ENCODE measurements at places on chromosomes 1 and 21.

DNA sequence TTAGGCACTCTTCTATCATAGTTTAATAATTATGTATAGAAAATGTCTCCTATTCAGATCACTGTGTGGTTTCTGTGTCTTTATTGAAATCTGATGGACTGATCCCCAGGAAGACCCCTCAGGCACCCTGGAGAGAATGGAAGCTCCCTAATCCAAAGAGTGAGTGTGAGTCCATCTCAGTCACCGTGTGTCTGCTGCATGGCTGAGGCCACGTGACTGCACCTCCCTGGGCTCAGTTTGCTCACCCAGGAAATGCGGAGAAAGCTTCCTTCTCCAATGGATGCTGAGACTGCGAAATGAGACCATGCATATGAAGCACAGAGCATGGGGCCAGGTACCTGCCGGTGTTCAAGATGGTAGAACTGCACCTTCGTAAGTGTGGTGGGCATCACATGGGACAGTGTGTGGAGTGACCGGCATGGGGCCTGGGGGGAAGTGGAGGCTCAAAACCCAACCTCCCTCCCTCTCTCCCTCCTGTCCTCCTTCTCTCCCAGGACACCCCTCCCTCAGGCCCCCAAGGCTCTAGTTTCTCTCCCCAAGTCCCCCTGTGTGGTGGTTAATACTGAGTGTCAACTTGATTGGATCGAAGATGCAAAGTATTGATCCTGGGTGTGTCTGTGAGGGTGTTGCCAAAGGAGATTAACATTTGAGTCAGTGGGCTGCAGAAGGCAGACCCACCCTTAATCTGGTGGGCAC lies 557.5 kb downstream of the PTPRU start:
- DNase-seq = no peak

DNA sequence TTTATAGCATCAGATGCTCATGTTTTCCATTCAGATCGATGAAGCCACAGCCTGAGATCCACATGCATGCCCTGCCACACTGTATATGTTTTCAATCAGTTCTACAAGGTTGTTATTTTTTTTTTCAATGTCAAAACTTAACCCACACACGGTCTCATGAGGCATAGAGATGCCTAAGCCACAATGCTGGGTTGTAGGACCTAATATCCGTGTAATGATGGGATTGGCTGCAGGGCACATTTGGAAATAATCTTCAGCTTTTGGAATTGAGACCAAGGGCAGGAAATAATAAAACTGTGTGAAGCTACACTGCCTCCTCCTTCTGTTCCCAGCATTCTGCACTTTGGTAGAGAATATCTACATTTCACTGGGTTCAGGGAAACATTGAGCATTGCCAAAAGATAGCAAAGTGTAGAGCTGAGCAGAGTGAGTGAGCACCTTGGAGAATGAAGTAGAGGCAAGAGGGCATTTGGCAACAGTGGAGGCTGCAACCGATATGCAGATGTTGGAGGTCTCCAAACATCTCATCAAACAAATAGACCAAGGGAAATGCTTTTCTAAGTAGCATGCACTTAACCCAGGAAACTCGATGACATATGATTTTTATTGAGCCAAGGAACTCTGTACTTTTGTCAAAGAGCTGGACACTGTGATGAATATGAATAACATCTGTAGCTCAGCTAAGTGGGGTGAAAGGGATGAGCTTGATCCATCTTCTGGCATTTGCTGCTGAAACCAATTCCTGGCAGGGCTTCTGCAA lies 176.7 kb downstream of the LYPLAL1 start:
- no peak for DNase-seq

DNA sequence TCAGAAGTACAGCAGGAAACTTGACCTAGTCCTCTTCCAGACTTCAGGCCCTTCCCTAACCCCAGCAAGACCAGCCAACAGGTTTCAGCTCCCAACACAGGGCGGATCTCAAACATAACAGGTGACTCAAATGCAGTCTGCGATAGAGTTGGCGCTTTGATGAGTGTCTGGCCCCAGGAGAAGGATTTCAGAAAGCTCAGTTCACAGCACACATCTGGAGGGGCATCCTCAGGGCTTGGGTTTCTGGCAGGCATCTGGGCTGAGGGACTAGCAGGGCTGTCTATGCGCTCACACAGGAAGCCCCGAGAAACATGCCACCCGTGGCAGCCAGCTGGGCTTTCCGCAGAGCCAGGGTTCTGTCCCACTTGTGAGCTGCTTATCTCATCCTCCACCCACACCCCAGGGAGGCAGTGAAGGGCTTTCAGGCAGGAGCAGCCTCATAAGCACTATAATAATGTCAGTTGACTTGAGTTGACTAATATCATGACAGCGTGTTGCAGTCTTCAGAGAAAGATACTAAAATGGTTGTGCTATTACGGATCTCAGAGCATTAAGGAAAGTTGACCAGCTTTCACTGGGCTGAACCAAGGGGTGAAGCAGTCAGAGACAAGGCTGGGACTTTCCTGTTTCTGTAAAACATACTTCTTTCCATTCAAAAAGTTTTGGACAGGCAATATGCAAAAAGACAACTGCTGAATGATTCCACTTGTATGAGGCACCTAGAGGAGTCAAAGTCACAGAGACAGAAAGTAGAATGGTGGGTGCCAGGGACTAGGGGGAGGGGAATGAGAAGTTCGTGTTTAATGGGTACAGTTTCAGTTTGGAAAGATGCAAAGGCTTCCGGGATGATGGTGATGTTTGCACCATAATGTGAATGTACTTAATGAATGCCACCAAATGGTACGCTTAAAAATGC lies 233.0 kb upstream of the IRF2BP2 start:
- no peak for DNase-seq

DNA sequence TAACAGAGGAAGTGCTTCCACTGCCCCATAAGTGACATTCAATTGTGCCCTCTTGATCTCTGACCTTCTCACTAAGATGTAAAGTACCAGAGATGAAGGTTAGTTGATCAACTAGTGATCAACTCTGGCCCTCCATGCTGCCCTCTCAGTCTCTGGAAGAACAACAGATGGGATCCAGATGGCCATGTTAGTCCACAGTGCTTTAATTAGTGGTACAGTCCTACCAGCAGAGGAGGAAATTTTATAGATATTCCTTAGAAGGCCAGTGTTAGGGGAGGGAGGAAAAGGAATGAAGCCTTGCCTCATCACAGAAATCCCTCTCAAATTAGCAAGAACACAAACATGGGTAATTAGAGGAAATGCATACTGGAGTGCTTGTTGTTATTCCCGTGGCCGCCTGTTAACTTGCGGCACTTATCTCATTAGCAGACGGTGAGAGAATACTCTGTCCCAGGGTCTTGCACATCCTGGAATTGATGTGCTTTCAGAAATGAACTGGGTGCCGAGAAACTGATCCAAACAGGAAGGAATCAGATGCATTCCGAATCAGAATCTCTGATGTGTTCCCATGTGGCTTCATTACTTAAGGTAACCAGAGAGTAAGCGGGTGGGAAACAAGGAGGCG lies 91.1 kb upstream of the RGS4 start:
- no peak for DNase-seq

DNA sequence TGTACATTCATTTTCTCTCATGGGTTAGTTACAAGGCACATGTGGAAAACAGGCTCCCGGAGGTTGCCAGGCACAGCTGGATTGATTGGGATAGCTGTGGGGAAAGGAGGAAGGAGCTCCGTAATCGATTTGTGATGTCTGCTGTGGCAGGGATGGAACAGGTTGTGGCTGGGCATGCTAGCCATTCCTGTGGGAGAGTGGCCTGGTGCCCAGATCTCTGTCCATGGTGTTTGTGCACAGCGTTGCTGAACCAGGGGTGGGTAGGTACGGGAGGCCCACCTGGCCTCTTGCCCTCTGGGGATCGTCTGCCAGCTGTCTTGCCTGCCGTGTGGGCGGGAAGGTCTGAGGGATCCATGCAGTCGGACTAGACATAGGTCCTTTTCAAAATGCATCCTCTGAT lies 302.8 kb upstream of the VAMP3 start:
- DNase-seq = no peak

DNA sequence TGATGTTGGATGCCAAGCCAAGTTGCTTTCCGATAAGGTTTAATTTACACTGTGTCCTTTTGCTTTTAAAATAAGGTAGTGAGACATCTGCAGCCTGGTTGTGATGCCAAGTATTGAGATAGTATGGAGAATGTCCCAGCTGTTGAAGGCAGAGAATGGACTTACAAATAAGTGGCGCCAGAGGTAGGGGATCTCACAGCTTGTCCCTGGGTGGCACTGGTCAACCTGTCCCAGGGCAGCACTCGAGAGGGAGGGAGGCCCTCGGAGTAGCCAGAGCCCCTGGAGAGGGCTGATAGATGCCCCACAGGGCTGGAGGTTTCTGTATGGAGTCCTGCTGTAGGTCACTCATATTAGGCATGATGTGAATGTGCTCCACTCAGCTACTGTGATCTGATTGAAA lies 98.5 kb downstream of the GALNT2 start:
- DNase-seq = no peak

- DNase-seq = peak; percentile 69
Observed at GRCh38 chr1:235442788-235443429, 61.3 kb downstream of the B3GALNT2 start.

Data from kidney tubule cell (primary cell).